ENCODE measurements at places on chromosomes 13 and 19.

- no peak for DNase-seq
These were observed 56.6 kb downstream of the CEBPG start for GRCh38 chr19:33429891-33430673.

GRCh38 chr19:23384858-23385257, 10.4 kb downstream of the ZNF91 start:
- DNase-seq: no peak

DNA sequence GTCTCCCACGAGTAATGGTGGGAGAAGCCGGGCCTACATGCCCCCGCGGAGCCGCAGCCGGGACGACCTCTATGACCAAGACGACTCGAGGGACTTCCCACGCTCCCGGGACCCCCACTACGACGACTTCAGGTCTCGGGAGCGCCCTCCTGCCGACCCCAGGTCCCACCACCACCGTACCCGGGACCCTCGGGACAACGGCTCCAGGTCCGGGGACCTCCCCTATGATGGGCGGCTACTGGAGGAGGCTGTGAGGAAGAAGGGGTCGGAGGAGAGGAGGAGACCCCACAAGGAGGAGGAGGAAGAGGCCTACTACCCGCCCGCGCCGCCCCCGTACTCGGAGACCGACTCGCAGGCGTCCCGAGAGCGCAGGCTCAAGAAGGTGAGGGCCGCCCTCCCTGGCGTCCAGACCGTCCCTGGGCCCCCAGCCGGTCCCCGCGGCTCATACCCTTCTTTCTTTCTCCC, 1.4 kb upstream of the USF2 start:
- peak; percentile 57 for DNase-seq

DNA sequence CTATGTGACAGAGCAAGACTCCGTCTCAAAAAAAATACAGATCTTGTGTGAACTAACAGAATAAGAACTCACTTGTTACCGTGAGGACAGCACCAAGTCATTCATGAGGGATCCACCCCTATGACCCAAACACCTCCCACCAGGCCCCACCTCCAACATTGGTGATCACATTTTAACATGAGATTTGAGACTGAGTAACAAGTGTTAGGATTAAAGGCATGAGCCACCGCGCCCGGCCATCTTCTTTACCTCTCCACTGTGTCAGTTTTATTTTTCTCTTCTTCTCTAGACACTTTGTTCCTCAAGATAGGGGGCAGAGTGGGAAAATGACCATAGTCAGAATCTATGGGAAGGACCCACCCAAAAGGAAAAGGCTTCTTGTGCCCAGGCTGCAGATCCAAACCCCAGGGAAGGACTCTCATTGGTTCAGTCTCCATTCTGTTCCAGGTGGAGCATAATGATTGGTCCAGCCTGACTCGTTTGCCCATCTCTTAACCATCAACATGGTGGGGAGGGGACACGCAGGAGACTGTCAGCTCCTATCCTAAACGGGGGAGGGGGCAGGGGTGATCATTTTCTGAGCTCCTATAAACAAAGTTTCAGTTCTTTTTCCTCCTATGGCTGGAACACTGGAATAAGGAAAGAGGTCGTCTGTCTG, 1.3 kb upstream of the CALM3 start:
- DNase-seq: no peak

- DNase-seq: no peak
These were observed 1981.1 kb upstream of the PCDH20 start for GRCh38 chr13:63396746-63397145.

GRCh38 chr19:13164343-13165161, 14.3 kb downstream of the IER2 start:
- peak; percentile 65 for DNase-seq

DNA sequence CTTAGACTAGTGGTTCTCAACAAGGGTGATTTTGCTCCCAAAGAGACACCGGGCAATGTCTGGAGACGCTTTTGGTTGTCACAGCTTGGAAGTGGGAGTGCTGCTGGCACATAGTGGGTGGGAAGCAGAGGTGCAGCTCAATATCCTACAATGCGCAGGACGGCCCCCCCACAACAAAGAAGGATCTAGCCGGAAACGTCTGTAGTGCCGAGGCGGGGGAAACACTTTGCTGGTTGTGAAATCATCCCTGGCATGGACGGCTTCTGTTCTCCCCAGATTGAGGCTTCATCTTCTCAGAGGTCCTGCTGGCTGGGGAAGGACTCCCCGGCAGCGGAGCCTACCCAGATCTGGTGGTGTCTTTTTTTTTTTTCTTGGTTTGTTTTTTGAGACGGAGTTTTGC, 13.4 kb upstream of the SYT5 start:
- DNase-seq: no peak

GRCh38 chr19:41740415-41741243, 14.7 kb upstream of the CEACAM6 start:
- no peak for DNase-seq

DNA sequence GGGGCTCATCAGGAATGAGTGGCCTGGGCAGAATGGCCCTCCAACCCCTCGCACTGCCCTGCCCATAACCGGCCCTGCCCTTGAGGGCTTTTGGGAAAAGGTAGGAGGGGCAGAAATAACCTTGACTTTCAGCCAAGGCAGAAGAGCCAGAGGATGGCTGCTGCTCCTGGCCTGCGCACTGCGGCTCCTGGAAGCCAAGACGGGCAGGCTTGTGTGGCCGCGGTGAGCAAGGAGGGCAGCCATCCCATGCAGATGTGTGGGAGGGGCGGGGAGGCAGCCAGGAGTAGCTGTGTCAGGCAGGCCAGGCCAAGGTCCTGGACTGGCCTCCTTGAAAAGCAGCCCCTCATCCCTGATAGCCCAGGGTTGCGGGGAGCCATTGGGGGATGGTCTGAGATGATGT, 57.6 kb upstream of the URI1 start:
- DNase-seq: no peak

All from muscle of arm (tissue), 14 donors.